ENCODE measurements at places on chromosomes 2 and 18.

DNA sequence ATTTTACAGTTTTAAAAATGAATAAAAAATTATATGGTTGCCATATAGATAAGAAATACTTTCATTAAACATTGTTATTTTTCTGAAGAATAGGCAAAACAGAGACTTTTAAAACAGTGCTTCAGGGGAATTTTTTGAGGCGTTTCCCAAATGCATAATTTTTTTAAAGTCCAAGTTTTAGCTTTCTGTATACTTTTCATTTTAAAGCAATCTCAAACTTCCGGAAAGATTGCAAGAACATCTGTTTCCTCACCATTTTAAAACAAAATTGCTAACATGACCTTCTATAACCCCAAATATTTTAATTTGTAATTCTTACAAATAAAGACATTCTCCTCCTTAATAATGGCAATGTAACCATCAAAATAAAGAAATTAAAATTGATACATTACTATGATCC, 15.1 kb upstream of the MBD2 start:
- no peak for DNase-seq

DNA sequence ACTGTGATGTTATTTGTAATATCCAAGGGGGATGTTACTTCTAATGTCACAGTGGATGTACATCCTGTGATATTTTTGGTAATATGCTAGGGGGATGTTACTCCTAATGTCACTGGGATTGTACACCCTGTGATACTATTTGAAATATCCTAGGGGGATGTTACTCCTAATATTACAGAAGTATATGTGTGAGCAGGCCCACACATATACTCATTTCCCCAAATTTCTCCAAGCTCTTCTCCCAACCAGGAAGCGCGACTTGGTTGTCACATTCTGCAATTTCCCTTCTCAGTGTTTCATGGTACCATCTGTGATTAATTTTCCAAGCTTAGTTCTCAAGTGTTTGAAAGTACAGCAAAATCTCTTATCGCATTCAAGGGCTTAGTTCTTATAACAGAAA, 29.5 kb upstream of the CHN1 start:
- no peak for DNase-seq

GRCh38 chr18:13406736-13407135, 188.2 kb downstream of the LDLRAD4 start:
- no peak for DNase-seq

GRCh38 chr2:133390156-133390555, 178.1 kb downstream of the NCKAP5 start:
- DNase-seq, result no peak

DNA sequence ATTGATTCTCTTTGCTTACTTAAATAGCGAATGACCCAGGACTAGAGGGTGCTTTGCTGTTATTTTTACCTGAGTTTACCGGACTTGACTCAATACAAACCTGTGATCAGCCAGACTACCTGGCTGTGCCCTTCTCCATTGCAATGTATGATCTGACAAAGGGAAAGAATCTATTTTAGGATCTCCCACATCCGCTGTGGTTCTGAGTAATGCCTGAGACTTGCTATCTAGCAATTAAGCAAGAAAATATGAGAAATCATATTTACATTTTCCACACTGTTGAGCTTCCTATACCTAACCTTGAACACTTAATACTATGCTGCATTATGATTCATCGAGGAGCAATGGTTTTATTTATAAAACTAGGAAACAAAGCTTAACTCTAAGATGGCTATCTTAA, 215.2 kb downstream of the RAD51AP2 start:
- DNase-seq, result no peak

DNA sequence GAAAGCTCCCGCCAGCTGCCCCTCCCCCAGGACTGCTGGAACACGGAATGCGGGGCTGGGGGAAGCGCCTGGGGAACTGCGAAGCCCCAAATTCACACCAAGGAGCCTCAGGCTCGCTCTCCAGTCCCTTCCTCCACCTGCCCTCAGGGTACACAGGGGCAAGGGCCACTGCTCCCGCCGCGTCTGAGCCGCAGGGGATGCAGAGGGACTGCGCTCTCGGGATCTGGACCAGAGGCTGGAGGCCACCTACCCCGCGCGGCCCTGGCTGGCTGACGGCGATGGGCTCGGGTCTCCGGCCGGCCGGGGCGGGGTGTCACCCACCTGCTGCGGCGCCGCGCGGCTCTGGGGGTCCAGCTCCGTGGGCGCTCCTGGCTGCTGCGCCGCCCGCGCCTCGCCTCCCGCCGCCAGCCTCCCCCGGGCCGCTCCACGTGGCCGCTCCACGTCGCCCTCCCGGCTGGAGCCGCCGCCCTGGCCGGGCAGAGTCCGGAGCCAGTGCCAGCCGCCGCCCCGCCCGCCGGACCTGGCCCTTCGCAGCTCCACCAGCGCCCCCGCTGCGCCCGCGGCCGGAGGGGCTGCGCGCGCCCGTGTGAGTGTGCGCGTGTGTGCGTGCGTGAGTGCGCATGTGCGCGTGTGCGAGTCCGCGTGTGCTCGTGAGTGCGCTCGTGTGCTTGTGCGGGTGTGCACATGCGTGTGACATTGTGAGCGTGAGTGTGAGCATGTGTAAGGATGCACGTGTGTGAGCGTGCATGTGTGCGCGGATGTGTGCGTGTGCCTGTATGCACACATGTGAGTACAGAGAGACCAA, at the start of gene CGREF1:
TSS of gene CGREF1 (minus strand) at position 604 of the 805 bp plus-strand sequence. CDS start 14,762 bp downstream, outside the sequence.
- DNase-seq, result no peak

DNA sequence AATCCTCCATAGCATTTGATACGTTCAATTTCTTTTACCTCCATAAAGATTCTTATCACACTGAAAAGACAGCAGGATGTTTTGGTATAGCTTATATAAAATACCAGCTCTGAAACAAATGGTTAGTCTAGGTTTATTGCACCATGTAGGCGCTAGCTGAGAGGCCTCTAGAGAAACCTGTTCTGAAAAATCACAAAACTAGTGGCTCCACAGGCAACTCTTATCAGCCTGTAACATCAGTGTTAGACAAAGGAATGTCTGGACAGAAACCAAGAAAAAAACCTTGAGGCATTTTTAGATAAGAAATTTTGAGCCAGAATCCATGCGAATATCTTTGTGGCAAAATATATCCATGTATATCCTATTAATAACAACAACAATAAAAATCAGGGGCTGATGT, 440.4 kb upstream of the MAP2 start:
- DNase-seq, result no peak

- DNase-seq, result no peak
Observed at GRCh38 chr2:169160926-169161481, 91.6 kb downstream of the DHRS9 start.

DNA sequence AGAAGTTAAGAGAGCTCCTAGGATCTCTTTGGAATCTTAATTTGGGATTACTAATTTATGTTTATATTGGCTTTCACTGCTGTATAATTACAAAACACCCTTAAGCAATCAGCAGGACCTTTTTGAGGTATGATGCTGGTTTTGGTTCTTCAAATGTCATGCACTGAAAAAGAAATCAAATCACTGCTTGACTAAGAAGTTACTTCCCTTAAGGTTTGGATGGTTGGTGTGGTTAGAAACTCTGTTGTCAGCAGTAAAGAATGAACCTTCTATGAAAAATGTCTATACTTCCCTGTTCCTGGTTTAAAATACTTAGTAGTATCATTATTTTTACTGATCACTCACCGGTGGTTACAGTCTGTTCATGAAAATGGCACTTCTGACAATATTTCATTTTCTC, 5.5 kb downstream of the COLEC12 start:
- DNase-seq, result no peak

DNA sequence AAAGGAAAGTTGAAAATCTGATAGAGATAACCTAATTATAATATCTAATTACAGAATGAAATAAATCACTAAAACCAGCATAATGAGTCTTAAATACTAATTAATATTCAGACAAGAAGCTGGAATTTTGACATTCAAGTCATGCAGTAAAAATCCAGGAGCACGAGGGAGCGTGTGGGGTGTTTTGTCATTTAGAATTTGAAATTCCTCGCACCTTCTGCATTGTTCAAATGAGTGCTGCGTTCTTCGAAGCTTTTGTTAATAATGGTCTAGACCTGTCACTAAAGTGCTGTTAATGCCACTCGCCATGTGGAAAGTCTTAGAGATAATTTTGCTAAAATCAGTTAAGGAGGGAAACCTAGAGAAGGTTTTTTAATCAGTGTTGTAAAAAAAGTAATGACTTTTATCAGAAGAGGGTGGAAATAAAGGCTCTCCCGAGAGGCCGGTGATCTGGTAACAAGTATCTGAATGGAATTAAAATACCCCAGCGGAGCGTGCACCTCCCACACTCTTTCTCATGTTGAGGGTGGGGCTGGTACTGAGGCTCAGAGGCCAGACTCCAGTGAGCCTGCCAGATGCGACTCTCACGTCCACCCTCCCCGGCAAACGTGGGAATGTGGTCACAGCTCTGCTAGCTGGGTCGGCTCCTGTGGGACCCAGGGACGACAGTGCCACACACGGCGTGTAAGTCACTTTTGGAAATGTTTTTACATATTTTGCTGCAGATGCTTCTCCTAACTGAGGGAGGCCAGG, 69.4 kb upstream of the MYT1L start:
- no peak for DNase-seq

DNA sequence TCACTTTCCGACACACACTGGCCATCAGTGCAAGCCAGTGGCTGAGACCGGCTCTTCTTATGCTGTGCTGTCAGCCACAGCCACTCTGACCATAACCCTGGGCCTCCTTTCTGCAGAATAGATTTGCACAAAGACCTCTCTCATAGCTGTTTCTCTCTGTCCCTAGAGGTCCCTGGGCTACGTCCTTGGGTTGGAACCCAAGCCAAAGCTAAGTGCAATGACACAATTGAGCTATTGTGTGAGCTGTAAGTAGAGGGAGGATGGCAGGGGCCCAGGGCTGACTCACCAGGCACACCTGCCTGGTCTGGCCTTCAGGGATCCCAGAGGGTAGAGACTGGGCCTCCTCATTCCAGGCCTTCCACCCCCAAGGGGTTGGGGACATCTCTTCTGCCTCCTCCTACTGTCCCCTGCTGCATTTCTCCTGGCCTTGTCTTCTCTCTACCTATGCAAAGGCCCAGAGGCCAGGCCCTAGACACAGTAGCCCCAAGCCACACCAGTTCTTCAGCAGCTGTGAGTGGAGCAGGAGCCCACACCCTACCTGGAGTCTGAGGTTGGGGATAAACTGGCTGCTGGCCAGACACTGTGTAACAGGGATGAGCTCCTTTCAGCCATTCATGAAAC, 174.6 kb downstream of the NCK2 start:
- DNase-seq, result no peak

Data from esophagus squamous epithelium (tissue), 5 donors.